ENCODE measurements at places on chromosomes 7 and 10. TPM values are rescaled to one million over a fixed set of nuclear protein-coding genes. Genes with fewer than 3 reads are reported as not detected.

- H3K27ac ChIP-seq = no peak overlapping the region
- no peaks in the 10 kb centered on the region for H3K4me1 ChIP-seq
- DNase-seq = no peak
Measured at GRCh38 chr7:150340024-150340749, 1.2 kb downstream of the RARRES2 start.

- H3K36me3 ChIP-seq = no peaks in the 10 kb centered on the region
- no peaks in the 10 kb centered on the region for H3K4me1 ChIP-seq
- H3K4me3 ChIP-seq = no peak overlapping the region
Measured at GRCh38 chr10:116096526-116096925, 176.5 kb downstream of the GFRA1 start.

The PCGF6 gene
- polyA plus RNA-seq = 11.2 TPM

The NUTM2E gene
- polyA plus RNA-seq = not detected

The GDF10 gene
- polyA plus RNA-seq = 0.75 TPM

The GATAD1 gene
- polyA plus RNA-seq = 5.1 TPM
